ENCODE measurements at places on chromosomes 7 and 10. TPM values are rescaled to one million over a fixed set of nuclear protein-coding genes. Genes with fewer than 3 reads are reported as not detected.

Gene FAM24B
- total RNA-seq: 0.43 TPM

DNA sequence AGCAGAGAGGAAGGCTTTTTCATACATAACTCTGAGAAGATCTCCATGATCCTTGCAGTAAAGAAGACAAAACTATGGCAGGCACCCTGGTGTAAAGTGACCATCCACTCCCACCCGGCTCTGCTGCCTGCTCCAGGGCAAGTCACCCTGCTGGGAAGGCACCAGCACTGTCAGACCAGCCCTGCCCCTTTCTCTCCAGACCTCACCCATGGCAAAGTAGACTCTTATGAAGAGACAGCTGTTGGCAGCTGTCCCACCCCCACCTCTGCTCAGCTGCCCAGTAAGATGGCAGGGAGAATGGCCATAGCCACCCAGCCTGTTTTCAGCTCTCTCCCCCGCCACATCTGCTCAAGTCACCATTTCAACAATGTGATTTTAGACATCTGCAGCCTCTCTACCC is 8.6 kb upstream of the ZMIZ2 start:
- DNase-seq: no peak

DNA sequence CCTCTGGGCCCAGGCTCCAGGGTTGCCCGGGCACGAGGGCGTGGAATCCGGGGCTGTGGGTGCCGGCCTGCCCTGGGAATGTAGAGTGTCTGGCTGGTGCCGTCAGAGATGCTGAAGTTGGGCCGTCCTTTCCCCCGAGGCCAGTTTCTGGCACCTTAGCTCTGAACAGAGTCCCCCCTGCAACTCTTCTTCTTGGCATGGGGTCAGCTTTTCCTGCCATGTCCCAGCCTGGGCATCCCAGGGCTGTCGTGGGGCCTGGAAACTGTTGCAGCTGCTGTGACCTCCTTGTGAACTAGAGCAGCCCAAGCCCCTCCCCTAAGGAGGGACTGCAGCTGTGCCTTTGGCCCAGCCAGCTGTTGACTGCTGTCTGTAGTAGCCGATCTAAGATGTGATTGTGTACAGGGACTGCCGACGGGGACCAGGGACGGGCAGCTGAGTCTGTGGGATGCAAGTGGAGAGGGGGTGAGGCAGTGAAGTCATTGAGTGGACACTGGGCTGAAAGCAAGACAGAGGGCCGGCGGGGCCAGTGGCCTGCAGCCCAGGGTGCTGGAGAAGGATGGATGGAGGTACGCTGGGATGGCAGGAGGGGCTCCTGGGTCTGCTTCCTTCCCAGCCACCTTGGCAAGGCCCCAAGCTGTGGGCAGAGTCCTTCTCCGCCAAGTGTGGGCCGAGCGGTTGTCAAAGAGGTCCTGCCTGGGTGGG is 35.8 kb downstream of the GBX1 start:
- no peak for DNase-seq

DNA sequence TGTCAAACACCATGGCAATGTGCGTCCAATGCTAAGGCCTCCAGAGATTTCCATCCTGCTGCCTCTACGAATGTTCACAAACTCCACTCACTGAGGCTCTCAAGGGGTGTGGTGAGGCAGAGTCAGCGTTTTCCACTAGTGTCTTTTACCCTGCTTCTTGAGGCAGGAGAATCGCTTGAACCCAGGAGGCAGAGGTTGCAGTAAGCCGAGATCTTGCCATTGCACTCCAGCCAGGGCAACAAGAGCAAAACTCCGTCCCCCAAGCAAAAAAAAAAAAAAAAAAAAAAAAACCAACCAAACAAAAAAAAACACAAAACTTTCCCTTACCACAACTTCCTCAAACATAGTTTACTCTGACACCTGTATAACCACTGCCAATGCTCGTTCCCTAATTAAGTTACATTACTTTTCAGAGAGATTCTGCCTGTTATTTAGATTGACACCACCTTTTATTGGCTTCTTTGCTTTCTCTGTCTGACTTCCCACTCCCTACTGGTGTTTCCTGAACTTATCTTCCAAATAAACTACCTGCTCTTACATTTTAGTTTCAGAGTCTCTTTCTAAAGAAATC is 102.1 kb upstream of the ZNF746 start:
- no peak for DNase-seq

DNA sequence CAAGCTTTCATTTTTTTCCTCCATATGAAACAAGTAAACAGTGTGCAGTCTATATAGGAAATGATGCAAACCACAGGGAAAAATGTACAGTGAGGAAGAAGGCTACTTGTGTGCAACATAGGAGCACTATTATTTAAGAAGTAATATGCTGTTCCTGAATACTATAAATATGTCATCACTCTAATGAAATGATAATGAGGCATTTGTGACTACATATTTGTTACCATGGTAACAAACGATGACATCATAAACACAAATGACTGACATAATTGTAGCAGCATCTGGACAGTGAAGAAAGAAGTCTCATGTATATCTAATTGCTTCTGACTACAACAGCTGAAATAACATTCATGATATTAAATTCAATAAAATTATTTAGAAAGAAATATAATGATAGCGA is 164.8 kb downstream of the C7orf25 start:
- DNase-seq: no peak

GRCh38 chr10:34967335-34967880 is 122.7 kb downstream of the CUL2 start:
- peak; percentile 56 for DNase-seq

DNA sequence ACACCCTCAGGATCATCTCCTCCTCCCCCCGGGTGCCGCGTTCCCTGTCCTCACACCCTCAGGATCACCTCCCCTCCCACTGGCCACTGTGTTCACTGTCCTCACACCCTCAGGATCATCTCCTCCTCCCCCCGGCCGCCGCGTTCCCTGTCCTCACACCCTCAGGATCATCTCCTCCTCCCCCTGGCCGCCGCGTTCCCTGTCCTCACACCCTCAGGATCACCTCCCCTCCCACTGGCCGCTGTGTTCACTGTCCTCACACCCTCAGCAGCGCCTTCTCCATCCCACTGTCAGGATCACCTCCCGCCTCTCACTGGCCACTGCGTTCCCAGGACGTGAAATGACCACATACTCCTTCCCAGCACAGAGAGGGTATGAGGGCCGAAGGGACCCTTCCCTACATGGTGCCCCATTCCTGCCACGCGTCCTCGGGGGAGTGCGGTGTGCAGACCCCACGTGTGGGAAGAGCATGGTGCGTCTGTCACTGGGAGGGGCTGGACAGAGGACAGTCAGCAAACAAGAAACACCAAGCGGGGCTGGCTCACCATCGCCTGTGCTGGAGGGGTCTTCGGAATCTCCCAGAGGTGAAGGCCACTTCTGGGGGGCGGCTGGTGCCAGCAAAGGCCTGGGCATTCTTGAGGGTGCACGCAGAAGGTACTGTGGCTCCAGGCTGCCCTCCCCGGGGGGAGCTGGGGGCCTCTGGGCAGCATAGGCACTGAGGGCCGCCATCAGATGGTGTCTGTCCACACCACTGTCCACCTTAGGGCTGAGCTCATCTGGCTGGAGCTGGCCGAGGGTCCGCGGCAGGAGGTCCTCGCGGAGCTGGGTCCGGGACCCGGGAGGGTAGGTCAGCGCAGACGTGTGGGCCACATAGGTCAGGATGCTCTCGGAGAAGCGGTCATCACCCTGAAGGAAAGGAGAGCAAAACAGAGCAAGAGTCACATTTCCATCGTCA is 421.0 kb downstream of the PTPRN2 start:
- DNase-seq: no peak

- DNase-seq: no peak
These were observed 129.9 kb downstream of the CDH23 start for GRCh38 chr10:71526653-71527052.

Data from cardiac septum (tissue), 1 donor.